ENCODE measurements at places on chromosomes 16 and 17. TPM values are rescaled to one million over a fixed set of nuclear protein-coding genes. Genes with fewer than 3 reads are reported as not detected.

DNA sequence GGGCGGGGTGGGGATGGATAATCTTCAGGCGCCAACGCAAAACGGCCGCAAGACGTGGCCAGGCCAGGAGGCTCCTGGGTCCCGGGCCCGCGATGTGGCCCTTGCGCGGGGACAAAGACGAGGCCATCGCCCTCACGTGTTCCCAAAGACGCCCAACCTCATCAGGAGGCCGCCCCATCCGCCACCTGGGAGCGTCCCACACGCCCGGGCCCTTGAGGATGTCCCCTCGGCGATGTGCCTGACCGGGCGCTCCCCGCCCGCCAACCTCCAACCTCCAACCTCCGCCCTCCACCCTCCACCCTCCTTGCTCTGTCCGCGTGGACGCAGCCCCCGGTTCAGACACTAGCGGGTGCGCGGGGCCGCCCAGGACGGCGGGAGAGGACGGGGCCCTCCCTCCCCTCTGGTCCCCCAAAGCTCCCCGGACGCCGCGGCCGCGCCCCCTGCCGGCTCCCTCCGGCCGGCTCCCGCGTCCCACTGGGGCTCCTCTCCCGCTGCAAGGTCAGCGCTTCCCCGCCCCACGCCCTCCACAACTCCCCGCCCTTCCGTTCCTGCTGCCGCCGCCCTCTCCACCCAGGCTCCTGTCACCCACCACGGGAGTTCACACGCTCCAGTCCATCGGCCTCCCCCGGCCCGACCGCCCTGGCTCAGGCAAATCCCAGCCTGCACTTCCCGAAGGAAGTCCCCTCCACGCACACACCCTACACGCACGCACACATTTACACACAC, 250.8 kb upstream of the RPL38 start:
- DNase-seq = peak; percentile 55

GRCh38 chr17:32471652-32472051, 15.1 kb upstream of the CDK5R1 start:
- no peak for DNase-seq

GRCh38 chr17:61248399-61248798, 151.2 kb upstream of the TBX2 start:
- DNase-seq = no peak

DNA sequence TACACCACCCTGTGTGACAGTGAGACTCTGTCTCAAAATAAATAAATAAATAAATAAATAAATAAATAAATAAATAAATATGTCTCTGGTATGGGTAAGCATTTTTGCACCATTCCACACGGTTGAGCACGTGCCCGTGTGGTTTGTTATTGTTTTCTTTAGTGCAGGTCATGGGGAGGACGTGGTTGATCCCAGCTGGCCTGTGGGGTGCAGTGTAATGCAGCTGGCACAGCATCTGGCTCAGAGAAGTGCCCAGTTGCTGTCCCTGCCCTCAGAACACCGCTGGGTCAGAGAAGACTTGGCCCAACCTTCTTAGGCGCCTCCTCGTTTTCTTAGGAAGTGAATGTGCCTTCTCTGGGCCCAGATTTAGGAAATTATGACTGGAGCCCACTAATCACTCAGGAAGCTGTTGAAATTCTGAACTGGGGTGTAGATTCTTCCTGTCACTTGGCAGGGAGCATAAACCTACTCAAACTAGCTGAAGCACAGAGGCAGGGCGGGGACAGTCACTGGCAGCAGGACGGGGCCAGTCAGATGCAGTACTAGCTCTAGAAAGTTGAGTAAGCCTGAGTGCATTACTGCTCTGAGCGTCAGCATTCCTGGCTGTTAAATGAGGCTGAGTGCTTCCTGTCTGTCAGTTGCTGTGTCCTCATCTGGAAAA, 85.9 kb downstream of the SNX29 start:
- DNase-seq = peak; percentile 29

ANKRD40CL gene
- not detected for total RNA-seq

DNA sequence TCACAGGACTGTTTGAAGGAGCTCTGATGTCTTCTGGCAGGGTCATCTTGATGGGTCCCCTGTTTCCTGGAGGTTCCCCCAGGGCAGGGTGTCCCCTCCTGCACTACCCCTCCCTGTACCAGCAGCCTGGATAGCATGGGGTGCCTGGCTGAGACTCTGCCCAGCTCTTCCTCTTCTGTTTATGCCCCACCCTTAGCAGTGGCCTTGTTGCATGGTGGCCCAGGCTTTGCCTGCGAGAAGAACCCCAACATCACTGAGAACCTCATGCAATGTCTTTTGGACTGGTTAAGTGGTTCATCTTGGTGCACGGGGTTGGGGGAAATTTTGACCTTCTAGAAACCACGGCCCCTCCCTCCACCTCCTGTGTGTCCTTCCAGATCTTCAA, 121.8 kb downstream of the IRX3 start:
- no peak for DNase-seq

DNA sequence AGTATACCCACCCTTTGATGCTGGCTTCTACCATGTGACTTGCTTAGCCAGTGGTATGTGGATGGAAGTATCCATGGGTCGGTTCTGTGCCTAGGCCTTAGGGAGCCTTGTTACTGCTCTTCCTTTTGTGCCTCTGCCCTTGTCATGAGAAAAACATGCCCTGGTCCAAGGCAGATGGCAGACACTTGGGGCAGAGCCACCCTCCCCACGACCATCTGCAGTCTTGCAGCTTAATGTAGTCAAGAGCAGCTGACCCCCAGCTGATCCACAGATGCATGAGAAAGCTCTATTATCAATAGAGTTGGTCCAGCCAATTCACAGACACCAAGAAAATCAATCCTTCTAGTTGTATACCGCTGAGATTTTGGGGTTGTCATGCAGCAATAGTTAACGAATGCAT, 95.7 kb downstream of the SLC39A11 start:
- DNase-seq = no peak

DNA sequence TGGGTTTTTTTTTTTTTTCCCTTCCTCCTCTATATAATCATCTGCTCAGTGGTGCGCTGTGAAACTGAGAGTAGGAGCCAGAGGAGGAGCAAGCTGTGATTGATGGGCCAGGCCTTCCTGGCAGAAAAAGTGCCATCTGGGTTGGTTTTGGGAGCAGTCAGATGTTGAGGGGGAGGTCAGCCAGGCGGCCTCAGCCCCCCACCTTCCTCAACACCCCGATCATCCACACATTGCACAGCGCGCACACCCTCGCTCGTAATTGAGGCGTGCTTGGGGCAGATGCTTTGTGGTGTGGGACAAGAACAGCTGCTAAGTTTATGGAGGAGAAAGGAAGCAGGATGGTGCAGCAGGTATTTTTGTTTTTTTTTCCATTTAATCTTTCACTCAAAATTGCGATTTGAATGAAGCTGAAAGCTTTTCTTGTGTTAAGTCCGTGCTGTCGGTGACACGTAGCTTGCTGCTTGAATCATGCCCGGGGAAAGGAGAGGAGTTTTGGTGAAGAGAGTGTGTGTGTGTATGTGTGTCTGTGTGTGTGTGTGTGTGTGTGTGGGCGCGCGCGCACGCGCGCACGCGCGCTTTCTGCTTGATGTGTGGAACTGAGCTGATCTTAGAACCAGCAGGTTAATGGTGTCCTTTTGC, 177.4 kb downstream of the RBFOX1 start:
- peak; percentile 34 for DNase-seq
